T47D (cell line): ENCODE measurements at places on chromosomes 7 and 10.

DNA sequence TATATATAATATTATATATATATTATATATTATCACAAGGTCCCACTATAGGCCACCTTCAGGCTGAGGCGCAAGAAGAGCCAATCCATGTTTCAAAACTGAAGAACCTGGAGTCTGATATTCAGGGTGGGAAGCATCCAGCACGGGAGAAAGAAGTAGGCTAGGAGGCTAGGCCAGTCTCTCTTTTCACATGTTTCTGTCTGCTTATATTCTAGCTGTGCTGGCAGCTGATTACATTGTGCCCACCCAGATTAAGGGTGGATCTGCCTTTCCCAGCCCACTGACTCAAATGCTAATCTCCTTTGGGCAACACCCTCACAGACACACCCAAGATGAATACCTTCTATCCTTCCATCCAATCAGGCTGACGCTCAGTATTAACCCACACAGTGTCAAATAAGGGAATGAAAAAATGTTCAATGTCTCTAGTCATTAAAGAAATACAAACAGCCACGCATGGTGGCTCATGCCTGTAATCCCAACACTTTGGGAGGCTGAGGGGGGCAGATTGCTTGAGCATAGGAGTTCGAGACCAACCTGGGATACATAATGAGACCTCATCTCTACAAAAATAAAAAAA is 135.4 kb upstream of the PCBD1 start:
- DNase-seq, result no peak

- no peak for DNase-seq
These were observed 641.8 kb upstream of the SEMA3D start for GRCh38 chr7:85828614-85829013.

DNA sequence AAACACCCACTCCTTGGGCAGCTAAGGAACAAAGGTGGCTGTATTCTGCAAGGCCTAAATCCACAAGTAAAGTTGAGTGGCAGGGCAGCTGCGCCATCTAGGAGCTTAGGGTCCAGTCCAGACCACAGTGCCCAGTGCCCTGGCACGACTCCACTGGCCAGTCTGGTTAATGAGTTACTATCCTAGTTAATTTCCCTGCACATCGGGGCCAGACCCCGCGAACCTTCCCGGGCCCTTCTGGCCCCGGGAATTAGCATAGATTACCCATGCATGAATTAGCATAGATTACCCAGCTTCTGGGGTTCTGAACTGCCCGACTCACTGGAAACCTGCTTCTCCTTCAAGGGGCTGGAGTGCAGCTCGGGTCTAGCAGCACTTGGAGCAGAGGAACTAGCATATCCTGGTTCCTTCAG is 3.2 kb upstream of the EMX2 start:
- no peak for DNase-seq

DNA sequence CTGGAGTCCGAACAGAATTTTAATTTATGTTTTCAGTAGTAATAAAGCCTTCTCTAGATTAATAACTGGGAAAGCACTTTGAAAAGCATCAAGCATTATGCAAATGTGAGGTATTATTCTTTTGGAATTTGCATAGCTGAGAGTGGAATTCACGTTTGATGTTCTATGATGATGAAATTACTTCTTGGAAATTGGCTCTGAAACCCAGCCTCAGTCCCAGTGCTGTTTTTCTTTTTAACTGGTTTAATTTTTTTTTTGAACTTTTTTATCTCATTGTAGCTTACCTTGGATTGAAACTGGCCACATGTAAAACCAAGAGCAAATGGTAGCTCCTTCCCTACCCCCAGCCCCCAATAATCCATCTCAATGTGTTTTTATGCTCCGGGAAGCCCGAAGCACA is 1.2 kb downstream of the TBXAS1 start:
- DNase-seq, result no peak

GRCh38 chr7:14833707-14834106 is 68.8 kb downstream of the DGKB start:
- DNase-seq, result no peak

DNA sequence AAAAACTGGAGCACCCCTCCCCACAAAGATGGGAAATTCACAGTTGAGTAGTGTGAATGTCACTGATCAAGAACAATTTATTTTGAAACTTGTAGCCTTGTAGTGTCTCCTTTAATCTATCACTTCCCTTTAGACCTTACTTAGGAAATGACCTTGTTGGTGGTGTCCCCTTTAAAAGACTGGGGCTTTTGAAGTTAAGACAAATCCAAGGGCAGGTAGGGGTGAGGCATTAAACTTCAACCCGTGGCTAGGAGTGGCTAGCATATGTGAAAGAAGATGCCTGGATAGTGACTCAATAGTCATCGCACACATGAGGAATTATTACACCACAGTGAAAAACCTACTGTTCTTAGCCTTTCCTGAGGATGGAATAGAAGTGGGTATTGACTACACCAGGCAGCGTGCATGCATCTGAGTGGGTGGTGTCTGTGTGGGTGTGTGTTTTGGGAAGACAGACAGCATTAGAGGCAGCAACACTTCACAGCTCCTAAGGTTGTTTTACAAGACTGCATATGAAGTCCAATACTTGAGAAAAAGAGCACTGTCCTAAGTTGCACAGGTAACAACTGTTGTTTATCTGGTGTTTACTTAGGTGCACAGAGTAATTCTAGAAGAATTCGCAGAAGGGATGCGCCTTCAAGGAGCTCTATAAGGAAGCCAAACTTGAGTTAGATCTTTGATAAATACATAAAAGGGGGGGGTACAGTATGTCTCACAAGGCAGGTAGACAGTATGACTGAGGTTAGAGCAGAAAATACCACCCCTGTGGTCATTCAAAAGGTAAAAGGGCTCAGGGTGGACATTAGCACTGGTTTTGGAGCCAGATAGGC is 32.9 kb downstream of the ABLIM1 start:
- no peak for DNase-seq

- DNase-seq, result no peak
These were observed 17.0 kb downstream of the ITIH5 start for GRCh38 chr10:7649673-7650300.

DNA sequence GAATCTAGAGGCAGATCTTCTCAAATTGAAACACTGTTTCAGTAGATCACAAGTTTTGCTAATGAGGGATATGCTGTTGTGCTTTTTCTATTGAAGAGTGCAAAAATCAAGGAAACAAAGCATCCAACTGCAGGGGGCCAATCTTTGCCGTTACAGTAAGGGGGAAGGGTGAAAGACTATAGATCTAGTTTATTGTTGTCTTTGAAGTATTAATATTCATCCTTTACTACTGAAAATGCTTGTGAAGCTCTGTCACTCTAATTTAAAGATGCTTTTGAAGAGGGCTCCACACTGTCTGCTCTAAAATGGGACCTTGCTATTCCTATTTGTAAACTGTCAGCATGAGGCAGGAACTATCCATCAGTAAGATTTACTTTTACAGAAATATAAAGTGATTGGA is 110.3 kb downstream of the MBL2 start:
- no peak for DNase-seq

GRCh38 chr7:4144172-4144701 is 537.9 kb upstream of the FOXK1 start:
- no peak for DNase-seq

- DNase-seq, result no peak
These were observed 127.6 kb upstream of the CXCL12 start for GRCh38 chr10:44512431-44513022.

DNA sequence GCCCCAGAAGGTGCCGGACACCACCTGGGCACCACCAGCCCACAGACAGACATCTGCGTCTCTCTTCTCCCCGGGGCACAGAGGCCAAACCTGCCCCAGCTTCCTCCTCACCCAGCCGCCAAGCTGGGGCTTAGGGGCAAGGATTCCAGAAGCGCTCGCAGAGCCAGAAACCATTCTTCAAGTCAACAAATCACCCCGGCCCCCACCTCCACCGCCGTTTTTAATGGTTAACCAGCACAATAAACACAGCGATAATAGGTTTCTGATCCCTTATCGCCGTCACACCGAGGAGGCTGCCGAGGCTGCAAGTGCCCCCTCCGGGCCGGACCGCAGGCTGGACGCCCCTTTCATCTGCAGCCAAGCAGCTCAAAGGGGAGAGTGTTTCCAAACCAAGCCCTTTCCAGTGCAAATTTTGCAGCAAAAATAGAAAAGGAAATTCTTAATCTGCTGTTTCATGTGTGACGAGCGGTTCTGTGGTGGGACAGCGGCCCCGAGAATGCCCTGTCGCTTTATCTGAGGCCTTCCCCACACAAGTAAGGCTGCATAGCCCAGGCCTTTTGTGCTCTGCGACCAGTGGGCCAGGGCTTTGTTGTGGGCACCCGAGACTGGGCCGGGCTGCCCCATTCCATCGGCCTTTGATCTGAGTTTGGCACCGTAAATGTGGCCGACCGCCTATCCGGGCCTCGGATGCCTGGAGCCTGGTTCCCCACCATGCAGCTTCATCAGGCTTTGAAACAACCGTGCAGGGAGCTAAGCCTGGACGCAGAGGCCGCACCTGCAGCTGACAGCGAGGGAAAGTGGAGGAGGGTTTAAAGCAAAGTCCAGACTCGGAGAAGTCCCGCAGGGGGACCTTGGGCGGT is 83.2 kb downstream of the FOXL3 start:
- no peak for DNase-seq
